NCI-H2171 treated with DMSO at 0.1 percent for 48 hours (cell line): ENCODE measurements at places on chromosomes 6 and 20.
A peak's percentile ranks its signal among the peaks of the same experiment; 100 is the strongest.

DNA sequence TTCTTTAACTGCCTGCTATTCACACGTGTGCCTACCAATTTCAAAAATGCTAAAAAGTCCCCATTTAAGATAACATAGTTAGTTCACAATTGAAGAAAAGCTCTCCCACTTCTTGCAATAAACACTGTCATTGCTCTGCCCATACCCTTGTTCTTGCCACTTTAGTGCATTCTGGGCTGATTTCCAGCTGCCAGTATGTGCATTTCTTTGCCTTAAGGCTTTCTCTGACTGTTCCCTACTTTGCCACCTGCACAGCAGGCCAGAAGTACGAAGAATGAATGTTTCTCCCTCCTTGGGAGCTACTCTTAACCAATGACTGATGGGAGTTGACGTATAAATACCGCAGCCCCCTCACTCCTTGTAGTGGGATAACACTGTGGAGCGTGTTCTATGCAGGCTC, 16.0 kb upstream of the ATRN start:
- DNase-seq: no peak

GRCh38 chr6:97282238-97282725, 734 bp downstream of the MMS22L start:
- DNase-seq: no peak

- DNase-seq: no peak
These were observed 97.4 kb upstream of the ELOVL5 start for GRCh38 chr6:53446151-53446550.

DNA sequence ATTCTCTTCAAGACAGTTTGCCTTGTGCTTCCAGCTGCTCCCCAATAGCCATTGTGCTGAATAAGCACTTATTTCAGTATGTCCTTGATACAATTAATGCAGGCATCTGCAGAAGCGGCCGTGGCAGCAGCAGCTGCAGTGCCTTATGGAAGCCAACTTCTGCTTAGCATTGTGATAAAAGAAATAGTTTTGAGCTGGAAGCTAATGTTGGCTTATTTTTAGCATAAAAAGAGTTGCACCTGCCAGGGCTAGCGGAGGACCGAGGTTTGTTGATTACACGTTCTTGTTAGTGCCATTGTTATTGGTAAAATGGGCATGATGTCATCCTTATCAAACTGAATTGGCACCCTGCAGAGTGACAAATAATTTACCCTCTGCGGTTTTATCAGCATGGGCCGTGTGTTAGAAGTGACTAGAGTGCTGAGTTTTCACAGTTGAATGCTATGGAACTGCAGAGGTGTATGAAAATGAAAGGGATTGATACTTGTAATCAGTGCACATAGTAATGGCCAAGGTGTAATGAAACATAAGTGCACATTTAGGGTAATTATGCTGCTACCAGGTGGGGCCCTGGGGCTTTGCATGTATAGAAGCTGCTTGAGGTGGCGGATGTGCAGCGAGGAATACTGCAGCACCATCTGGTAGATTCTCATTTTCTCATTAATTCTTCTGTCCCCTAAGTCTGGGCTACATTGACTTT, 334.3 kb downstream of the CDKAL1 start:
- peak; percentile 98 for DNase-seq

DNA sequence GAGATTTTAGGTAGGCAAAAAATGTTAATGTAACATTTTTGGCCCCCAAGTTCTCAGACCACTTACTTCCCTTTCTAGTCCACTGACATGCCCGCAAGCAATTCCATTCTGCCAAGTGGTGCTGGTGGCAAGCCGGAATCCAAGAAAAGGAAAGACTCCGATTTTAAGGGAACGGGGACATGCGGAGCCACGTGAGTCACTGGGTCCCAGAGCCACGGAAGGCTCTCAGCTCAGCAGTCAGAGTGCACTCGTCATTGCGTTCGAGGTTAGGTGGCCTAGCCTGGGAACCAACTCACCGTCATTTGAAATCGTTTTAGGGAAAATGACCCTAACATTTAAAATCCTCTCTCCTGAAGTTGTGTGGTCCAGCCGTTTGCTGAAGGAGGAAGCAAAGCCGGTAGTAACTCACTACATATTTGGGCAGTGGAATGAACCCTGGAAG, 711 bp upstream of the SIRT5 start:
- DNase-seq: peak; percentile 59

GRCh38 chr6:7166410-7167293, 58.9 kb downstream of the RREB1 start:
- DNase-seq: no peak

DNA sequence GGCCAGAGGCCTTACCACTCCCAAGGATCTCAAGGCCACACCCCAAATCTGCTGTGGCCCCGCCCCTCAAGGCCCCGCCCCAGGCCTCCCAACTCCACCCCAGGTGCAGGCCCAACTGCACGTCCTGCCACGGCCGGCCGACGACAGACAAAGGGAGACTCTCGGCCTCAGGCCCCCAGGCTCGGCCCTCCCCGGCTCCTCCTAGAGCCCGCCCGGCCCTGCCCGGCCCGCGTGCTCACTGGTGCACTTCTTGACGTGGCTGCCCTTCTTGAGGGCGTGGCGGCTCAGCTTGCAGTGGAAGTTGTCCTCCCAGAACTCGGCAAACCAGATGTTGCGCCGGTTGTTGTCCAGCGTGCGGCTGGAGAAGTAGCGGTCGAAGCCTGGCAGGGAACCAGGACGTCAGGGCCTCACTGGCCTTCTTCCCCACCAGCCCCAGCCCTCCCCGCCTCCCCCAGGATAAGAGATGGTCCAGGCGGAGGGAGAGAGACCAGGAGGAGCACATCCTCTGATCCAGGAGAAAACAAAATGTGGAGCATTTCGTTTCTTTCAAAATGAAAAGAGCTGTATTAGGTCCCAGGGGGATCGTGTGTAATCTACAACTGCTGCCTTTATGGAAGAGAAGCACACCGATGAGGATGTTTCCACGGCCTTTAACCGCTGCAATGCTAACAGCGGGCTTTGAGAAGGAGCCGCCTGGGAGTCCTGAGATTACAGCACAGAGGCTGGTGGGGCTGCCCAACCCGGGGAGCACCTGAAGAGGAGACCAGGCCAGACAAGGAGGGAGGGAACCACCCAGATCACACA, 89.4 kb downstream of the GRM4 start:
- peak; percentile 34 for DNase-seq

GRCh38 chr6:26322645-26323482, 42.1 kb upstream of the BTN3A2 start:
- peak; percentile 91 for DNase-seq

DNA sequence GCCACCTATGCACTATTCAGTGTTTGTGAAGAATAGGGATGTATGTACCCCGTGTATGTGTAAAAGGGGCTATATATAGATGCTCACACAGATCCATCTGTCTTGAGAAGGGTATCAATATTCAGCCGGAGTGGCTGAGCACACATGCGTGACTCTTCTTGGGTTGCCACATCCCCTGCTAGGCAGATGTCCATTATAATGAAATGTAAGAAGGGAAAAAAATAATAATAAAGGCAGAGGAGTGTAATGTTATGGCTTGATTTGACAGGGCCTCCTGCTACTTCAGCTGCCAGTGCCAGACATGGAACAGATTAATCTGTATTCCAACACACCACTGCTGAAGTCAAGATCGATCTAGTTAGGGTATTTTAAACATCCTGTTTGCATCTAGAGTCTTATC, 74.2 kb upstream of the VSTM2L start:
- DNase-seq: peak; percentile 95

- DNase-seq: no peak
These were observed 87.5 kb downstream of the MDN1 start for GRCh38 chr6:89731924-89732567.
